Diencephalon (tissue), 1 donor: ENCODE measurements at places on chromosomes 6 and 20. TPM values are rescaled to one million over a fixed set of nuclear protein-coding genes. Genes with fewer than 3 reads are reported as not detected.

Gene PAX1
- not detected for total RNA-seq

Gene KCNK16
- not detected for total RNA-seq

Gene SLC17A3
- total RNA-seq: not detected

Gene TFAP2A
- 0.46 TPM for total RNA-seq

Gene CHRNA4
- 26.5 TPM for total RNA-seq

Gene PKHD1
- under 0.01 TPM for total RNA-seq

Gene CRIP3
- 6.7 TPM for total RNA-seq

Gene L3MBTL3
- 26.8 TPM for total RNA-seq

Gene KIAA1755
- 1.8 TPM for total RNA-seq

Gene GATA5
- not detected for total RNA-seq

Gene EEF1A1
- total RNA-seq: 13,490 TPM

Gene CDYL
- 40.4 TPM for total RNA-seq

Gene SUMO4
- total RNA-seq: 6.7 TPM

Gene SPO11
- not detected for total RNA-seq

Gene CYP39A1
- total RNA-seq: 3.7 TPM

Gene GFRA4
- not detected for total RNA-seq

Gene HLA-DRA
- total RNA-seq: 8.5 TPM

Gene TXNDC5
- total RNA-seq: 46.8 TPM

Gene C6orf58
- total RNA-seq: 1.2 TPM

Gene HLA-DPA1
- 2.1 TPM for total RNA-seq

Gene SKIC2
- 33.0 TPM for total RNA-seq

Gene IPCEF1
- total RNA-seq: 13.6 TPM

Gene DEFB124
- total RNA-seq: not detected

Gene HLA-DQB1
- total RNA-seq: 4.4 TPM

Gene PPP1R14C
- total RNA-seq: 35.5 TPM

Gene ENPP1
- total RNA-seq: 3.0 TPM

Gene HTR1E
- 3.7 TPM for total RNA-seq

Gene OPN5
- not detected for total RNA-seq

Gene LY6G6D
- total RNA-seq: not detected

Gene SIRPD
- total RNA-seq: not detected

Gene TMEM217
- 1.8 TPM for total RNA-seq

Gene SLC22A7
- total RNA-seq: 0.23 TPM

Gene RUNX2
- total RNA-seq: 0.23 TPM

Gene KCNK5
- total RNA-seq: not detected

Gene GNL1
- 49.4 TPM for total RNA-seq

Gene SLC17A2
- total RNA-seq: not detected

Gene MCM8
- total RNA-seq: 5.3 TPM

Gene COL11A2
- total RNA-seq: 2.3 TPM

Gene RBM24
- 11.5 TPM for total RNA-seq

Gene RARS2
- total RNA-seq: 51.4 TPM

Gene ZBTB46
- 20.3 TPM for total RNA-seq

Gene BMP6
- total RNA-seq: 5.1 TPM

Gene GLP1R
- total RNA-seq: 1.6 TPM

Gene TNFRSF6B
- 1.6 TPM for total RNA-seq

Gene CLVS2
- total RNA-seq: 43.6 TPM

Gene PIGT
- 25.8 TPM for total RNA-seq
